T-helper 1 cell (primary cell): ENCODE measurements at places on chromosomes 3 and 15.

DNA sequence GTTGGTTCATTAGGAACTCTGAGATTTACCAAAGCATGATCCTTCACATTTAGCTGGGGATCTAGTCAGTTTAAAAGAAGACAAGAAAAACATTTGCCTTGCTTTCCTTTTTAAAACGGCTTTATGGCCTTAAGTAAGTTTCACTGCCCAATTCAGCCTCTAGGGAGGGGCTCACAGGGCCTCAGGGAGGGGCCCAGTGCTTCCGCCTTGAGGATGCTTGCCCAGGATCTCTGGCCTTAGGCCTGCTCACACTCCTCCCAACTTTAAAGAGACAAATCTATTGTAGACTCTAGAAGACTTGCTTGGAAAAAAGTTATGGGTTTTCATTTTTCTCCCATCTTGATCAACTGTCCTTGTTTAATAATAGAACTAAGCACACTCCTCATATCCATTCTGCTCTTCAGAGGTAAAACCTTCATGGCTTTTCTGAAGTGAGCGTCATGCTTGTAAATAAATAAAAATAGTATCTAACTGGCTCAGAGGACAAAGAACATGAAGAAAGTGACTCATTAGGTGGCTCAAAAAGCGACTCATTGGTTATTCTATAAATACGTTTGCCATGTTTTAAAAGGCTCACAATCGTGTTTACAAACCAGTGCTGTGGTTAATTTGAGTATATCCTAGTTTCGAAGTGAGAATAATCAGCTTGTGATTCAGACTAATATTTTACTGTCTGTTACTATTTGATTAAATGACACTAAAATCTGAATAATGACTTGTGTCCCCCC, 13.7 kb downstream of the PDHB start:
- no peak for DNase-seq

DNA sequence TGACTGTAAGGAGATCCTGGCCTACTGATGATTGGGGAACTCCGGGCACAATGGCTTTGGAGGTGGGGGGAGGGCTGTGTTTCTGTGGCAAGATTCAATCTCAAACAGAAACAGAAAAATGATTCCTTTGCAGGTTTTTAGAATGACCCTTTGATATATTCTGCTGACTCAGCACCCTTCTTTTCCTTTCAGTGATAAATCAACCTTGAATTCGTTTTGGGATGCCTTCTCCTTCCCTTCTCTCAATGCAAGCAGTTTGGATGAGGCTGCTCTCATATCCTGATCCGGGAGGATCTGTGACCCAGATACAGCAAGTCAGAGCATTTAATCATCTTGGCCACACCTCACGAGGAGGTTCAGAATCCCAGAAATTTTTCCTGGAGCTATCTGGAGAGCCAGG, 156.1 kb upstream of the PRICKLE2 start:
- no peak for DNase-seq

GRCh38 chr3:190303884-190304283, 18.4 kb downstream of the CLDN1 start:
- no peak for DNase-seq

DNA sequence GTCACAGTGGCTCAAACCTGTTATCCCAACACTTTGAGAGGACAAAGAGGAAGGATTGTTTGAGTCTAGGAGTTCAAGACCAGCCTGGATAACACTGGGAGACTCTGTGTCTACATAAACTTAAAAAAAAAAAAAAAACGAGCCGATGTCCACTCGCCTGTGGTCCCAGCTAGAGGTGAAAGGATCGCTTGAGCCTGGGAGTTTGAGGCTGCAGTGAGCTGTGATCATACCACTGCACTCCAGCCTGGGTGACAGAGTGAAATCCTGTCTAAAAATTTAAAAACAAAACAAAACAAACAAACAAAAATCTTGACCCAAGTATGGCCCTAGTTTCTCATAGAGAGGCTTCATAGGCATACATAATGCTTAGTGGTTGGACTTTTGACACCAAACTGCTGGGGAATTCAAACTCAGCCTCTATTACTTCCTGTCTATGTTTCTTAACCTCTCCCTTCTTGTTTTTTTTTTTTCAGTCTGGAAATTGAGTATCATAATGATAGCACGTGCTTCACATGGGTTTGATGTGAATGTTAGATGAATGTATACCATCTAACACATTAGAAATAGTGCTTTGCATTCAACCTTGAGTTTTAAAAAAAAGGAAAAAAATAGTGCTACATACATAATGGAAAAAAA, 46.4 kb upstream of the CAPN7 start:
- DNase-seq: no peak

DNA sequence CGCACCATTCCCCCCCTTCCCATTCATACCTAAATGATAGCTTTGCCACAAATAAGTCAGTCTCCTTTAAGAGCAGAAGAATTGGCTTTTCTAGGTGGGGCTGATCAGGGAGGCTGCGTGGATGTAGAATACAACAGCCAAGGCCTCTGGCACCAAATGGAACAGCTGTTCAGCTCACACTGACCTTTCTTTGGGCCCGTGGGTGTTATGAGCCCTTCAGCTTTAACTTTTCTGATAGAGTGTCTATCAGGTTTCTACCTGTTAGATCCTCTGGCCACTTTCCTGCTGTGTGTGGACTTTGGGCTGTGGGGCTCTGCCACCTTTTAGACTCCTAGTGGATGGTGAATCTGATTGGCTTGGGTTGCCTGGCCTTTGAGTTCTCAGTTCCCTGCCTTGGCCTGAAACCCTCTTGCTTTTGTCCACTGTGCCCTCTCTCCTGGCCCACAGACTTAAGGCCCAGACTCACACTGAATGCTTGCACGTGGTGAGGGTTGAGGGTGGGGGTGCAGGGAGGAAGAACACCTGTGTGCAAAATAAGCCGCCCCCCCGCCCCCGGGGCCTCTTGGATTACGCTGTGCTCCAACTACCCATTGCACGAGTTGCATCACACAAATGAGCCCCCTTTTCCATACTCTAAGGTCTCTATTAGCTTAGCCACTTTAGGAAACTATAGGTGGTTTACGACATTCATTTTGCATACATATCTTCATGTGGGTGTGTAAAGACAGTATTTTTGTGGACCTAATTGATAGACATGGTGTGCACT, 1.3 kb upstream of the RFX7 start:
- DNase-seq: no peak

DNA sequence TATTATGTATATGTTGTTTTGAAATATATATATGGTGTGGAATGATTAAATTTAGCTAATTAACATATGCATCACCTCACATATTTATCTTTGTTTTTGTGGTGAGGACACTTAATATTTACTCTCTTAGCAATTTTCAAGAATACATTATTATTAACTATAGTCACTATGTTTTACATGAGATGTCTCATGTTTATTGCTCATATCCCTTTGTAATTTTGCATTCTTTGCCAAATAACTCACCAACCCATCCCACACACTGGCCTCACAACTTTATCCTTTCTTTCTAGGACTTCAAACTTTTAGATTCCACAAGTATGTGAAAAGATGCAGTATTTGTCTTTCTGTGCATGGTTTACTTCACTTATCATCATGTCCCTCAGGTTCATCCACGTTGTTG, 950.2 kb upstream of the CADM2 start:
- DNase-seq: no peak

GRCh38 chr3:177603148-177603603, 405.9 kb upstream of the TBL1XR1 start:
- DNase-seq: no peak

DNA sequence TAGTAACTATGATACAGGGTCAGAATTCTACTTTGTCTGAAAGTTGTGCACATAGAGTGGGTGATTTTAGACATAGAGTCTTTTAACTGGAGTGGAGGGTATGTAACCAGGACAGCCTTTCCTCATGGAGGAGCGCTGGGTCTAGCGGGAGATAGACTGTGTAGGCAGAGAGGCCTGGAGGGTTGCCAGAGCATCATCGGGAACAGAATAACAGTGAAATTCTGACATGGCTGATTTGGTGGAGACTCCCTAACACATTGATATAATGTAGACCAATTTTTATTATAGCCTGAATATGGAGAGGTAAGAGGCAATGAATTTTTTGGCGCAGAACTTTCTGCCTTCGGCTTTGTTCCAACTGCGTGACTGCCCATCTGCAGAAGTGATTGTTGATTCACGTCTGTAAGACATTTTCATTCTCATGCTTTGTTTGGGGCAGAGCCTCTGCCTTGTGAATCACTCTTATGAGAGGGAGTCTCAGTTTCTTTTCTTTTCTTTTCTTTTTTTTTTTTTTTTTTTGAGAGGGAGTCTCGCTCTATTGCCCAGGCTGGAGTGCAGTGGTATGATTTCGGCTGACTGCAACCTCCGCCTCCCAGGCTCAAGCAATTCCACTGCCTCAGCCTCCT, 16.0 kb downstream of the LPP start:
- DNase-seq: no peak

GRCh38 chr3:133663569-133664313, 2.0 kb upstream of the TOPBP1 start:
- DNase-seq: no peak

DNA sequence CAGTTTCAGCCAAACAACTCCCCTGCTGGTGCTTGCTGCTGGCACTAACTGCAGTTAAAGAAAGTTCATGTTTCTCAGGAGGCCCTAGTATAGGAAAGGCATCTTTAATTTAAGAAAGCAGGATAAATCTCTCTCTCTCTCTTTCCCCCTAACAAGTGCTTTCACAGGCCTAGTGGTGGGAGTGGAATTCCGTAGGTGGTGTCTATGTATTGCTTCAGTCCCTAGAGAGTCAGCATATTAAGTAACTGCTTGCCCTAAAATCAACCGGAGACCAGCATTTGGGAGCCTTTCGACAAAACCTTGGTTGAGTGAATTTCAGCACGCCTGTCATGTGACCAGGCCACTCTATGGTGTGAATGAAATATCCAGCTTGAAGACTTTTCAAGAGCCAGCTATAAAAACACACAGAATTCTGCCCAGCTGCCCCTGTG, 169.2 kb upstream of the TGFBR2 start:
- DNase-seq: no peak

DNA sequence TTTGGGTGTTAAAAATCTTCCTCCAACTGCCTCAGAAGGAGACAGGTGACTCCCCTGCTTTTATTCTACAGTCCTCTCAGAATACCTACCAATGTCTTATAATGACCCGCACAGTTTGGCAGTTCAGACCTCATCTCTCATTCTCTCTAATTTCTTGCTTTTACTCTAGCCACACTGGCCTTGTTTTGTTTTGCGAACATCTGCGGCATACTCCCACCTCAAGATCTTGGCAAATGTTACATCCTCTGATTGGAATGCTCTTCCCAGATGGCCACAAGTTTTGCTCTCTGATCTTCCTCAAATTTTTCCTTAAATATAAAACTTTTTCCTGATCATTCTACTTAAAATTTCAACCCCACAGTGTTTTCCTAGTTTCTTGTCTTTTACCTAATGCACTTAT, 94.1 kb downstream of the PLSCR2 start:
- DNase-seq: no peak

DNA sequence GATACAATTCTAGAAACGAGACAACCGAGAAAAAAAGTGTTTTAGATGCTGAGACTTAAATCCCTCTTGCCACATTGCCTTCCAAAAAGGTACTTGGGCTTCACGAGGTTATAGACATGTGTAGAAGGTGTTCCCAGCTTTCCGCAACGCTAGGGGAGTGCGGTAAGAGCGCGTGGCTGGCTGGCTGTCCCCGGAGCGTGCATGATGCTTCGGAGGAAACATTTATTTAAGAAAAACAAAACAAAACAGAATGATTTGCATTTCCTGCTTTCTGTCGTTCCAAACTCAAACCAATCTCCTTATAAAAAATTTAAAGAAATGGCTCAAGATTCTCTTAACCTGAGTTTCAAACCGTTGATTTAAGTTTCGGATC, 841 bp downstream of the SLC6A20 start:
- no peak for DNase-seq

DNA sequence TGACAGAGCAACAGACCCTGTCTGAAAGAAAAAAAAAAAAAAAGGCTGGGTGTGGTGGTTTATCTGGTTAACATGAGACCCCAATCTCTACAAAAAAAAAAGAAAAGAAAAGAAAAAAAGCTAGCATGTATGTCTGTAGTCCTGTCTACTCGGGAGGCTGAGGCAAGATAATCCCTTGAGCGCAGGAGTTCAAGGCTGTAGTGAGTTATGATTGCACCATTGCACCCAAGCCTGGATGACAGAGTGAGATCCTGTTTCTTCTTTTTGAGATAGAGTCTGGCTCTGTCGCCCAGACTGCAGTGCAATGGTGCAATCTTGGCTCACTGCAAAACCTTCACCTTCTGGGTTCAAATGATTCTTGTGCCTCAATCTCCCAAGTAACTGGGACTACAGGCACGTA, 8.4 kb upstream of the DHX30 start:
- DNase-seq: no peak

DNA sequence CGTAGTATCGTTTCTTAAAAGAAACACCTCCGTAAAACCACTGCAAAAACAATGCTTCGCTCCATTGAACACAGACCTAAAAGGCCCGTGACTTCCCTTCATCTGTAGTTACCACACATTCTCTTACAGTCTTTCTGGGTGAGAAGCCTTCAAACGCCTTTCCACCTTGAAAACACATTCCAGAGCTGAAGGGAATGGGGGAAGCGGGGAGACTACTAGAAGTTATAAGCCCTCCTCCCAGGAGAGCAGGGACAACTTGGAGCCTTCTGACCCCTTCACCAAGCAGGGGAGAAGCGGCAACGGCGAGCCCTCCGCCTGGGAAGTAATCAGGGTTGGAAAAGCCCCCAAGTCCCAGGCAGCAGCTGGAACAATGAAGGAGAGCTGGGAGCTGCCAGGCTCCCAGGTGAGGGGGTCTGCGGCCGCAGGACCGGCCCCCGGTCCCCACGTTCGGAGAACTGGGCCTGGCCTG, 461 bp downstream of the SECISBP2L start:
- peak; percentile 7 for DNase-seq

- DNase-seq: peak; percentile 55
Measured at GRCh38 chr15:34241376-34242330, 16.8 kb downstream of the EMC4 start.

GRCh38 chr3:66830301-66830700, 167.8 kb upstream of the KBTBD8 start:
- DNase-seq: no peak

GRCh38 chr3:81442758-81443456, 318.5 kb downstream of the GBE1 start:
- no peak for DNase-seq

- peak; percentile 58 for DNase-seq
Measured at GRCh38 chr3:111690242-111690641, 95.1 kb upstream of the ZBED2 start.
